ENCODE measurements at places on chromosomes 4 and X.
A peak's percentile ranks its signal among the peaks of the same experiment; 100 is the strongest.

DNA sequence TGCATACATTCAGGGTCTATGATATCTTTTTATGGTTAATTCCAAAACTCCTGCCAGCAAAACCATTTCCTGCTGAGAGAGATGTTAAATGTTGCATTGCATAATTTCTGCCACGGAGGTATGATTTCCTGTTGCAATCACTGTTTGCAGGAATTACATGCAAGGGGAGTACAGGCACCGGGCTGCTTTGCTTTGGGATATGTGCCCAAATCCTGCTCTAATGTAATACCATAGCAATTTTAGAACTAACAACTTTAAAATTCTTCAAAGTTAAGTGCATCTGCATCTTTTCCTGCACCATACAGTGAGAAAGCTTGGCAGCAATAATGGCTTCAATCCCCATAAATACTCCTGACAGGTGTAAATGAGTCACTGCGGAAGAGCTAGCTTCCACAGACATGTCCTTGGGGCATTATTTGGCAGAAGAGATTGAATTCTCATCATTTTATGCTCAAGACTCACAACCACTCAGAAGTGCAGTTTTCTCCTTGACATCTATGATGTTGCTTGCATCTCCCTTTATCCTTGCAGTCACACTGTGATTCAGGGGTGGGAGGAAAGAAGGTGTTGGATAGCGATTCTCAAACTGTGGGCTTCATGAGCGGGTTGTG is 29.6 kb downstream of the TRIM2 start:
- no peak for DNase-seq

- no peak for DNase-seq
Observed at GRCh38 chr4:100657187-100657586, 139.4 kb upstream of the EMCN start.

- no peak for DNase-seq
Observed at GRCh38 chr4:140724760-140725159, 31.4 kb downstream of the TBC1D9 start.

DNA sequence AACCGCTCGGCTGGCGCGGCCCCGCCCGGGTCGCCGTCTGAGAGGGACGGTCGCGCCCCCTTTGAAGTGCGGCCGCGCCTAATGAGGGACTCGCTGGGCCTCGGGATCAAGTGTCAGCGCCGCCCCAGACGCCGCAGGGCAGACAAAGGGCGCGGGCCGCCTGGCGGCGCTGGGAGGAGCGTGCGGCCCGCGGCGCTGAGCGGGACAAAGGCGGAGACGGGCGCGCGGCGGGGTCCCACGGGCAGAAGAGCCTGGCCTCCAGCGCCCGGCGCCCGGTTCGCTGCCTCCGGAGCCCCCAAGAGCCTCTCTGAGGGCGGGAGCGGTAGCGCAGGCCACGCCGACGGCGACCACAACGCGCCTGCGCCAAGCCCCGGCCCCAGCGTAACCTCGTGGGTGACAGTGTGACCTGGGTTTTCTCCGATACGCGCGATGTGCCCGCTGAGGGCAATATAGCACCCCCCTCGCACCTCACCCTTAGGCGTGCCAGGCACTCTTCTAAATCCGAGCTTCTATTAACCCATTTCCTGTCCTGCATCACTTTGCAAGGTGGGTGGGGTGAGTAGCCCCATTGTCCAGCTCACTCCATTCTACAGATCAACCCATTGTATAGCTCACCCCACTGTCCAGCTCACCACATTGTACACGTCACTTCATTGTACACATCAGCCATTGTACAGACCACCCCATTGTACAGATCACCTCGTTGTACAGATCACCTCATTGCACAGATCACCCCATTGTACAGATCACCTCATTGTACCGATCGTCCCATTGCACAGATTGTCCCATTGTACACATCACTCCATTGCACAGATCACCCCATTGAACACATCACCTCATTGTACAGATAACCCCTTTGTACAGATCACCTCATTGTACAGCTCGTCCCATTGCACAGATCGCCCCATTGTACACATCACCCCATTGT is 33.7 kb upstream of the STX18 start:
- no peak for DNase-seq

- no peak for DNase-seq
Observed at GRCh38 chrX:133676344-133677122, 261.2 kb upstream of the GPC4 start.

DNA sequence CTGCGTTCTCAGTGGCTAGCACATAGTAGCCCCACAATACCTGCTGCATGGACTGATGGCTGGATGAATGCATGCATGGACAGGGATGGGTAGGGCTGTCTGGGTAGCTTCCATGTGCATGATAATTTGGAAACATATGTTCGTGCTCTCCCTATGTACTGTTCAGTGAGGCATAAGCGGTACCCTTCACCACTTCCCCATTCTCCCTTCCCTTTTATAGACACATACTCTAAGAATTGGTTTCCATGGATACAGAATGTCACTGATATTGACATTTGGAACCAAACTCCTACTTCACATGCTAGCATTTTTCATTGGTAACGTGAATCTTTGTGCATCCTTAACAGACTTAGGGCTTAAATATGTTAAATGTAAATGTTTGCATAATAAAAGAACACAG is 20.4 kb downstream of the USP46 start:
- no peak for DNase-seq

DNA sequence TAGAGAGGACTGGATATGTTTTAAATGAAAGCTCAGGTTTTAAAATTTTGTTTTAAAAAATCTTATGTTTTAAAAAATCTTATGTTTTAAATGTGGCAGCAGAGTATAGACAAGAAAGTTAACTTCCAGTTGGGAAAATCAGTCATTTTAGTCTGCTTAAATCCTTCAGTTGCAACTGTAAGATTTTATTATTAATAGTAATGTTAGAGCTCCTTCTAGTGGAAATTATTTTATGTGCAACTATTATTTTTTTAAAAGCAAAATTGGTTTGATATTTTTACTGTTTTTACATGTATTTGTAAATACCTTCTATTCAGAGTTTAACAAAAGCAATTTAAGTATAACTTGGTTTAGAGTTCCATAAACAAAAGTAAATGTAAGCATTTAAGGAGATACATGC is 8.5 kb upstream of the NUDT6 start:
- DNase-seq: no peak

- peak; percentile 35 for DNase-seq
Observed at GRCh38 chr4:38759113-38759789, 23.5 kb downstream of the TLR10 start.

DNA sequence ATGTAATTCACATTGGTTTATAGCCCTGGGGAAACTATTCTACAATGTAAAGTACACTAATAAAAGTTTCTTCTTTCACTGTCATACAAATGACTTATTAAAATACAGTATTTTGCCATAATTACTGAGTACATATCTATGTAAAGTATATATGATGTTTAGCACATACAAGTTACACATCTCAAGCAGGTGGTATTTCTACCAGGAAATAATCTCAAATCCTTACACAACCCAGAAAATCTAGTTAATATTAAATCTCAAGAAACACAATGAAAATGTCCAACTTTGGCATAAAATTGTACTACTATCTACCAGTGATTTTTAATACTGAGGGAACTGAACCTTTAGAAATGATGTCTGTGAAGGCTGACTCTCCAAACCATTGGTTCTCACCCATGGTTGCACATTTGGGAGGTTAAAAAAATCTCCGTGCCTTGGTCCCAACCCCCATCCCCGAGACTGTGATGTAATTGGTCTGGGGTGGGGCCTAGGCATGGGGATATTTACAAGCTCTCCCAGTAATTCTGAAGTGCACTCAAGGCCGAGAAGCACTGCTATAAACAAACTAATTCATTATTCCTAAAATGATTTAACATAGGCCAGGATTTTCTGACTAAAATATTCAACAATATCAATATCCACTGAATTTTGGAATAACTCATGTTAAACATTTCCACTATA is 27.6 kb downstream of the MAP3K15 start:
- DNase-seq: no peak

DNA sequence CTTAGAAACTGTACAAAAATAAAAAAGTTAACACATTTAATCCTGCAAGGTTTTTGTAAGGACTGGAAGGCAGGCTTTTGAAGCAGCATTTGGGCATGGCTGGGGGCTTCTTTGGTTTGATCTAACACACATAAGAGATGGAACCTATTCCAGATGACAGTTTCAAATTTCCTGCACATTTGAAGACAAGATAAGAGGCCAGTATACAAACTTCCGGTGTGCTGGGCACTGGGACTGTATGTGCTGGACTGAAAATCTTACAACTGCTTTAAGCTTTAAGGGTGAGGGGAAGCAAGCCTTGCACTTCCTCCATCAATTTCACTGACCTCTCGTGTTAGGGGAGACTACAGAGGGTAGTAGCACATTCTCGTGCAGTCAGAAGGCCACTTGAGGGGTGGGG is 122.9 kb downstream of the AMMECR1 start:
- DNase-seq: no peak

DNA sequence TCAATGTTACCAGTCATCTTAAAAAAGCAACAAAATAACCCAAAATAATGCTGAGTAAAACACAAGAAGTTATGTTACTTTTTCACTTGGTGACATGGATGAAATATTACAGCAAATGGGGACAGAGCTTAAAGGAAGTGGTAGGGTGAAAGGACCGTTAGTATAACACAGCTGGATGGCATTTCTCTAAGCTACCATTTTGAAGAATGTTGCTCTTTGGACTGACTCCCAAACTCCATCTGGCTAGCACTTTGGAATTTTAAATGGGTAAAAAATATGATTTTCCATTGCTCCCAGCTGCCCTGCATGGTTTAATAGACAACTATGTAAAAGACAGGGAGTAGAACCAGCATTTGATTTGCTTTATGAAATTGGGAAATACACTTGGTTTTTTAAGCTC is 27.6 kb downstream of the CLCN5 start:
- DNase-seq: no peak

DNA sequence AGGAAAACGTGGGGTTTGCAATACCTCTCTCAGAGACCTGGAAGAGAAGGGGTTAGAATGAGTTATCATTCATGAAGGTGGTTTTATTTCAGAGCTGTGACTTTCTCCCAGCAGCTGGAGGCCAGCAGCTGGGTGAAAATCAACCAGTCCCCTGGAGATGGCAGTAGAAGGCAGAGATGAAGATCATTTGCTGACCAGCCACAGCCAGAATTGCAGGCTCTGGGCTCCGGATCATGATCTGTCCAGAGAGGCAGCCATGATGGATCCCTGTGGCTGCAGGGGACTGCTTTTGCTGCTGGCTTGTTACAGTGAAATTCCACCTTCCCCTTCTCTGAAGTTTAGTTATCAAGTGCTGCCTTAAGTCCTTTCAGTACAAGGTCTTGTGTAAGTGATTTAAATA is 46.9 kb upstream of the TAB3 start:
- peak; percentile 60 for DNase-seq

DNA sequence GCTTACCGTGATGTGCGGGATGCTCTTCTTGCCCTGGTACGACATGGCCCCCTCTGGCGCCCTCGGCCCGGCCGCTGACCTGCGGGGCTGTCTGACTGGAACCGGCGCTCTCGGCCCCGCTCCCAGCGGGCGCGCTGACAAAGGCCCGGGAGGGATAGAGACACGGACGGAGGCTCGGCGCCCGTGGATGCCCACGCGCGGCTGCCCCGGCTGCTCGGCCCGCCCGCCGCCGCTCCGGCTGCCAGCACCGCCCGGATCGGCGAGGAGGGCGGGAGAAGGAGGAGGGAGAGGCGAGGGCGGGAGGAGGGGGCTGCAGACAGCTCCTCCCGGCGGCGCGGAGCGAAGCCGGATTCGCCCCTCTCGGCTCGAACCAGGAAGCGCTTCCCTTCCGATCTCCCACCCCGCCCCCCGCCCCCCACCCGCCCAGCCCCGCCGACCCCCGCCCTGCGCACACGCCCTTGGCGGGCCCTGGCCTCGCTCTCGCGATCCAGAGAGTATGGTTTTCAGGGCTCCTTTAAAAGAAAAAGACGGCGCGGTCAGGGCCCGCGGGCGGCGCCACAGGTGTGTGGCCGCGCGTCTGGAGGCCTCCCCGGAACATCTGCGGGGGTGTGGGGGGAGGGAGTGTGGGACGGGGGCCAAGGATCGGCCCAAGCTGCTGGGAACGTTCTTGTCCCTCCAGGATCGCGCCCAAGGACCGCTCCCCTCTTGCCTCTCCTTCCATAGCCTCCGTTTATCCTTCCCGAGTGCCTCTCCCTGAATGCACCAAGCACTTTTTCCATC is 4.5 kb downstream of the CRMP1 start:
- peak; percentile 89 for DNase-seq

GRCh38 chr4:81802285-81802846 is 330.7 kb upstream of the RASGEF1B start:
- no peak for DNase-seq

DNA sequence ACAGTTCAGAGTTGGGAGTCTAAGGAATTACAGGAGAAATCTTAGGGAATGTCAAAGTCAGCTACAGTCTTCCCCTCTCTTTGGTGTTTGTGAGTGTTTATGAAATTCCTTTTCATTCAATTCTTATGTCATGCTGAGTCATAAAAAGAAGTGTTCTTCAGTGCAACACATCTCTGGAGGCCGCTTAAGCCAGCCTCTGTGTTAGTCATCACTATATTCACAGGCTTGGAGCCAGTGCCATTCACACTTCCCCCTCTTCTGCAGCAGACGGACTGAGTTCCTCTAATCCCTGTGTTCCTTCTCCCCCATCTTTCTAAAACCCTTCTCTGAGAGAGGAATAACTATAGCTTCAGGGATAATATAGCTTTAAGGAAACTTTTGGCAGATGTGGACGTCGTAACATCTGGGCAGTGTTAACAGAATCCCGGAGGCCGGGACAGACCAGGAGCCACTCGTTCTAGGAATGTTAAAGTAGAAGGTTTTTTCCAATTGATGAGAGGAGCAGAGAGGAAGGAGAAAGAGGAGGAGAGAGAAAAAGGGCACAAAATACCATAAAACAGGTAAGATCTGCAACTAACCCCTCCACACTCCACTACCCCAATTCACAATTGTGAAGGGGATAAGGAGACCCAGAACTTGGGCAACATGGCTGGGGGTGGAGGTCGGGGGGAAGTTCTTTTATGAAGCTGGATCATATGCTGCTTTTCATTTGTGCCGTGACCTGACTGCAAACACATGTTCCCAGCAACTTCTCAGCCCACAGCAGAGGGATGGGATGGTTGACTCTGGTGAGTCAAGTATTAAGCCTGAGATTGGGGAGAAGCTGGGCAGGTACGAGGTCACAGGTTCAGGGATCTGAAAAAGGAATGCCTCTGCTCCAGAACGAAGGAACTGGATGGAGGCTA is at the start of gene SRPX2:
Gene SRPX2 (plus strand): TSS at position 244 of the 905 bp plus-strand sequence. CDS start 2,124 bp downstream, outside the sequence.
- peak; percentile 19 for DNase-seq

GRCh38 chr4:173883821-173884220 is 353.8 kb upstream of the HAND2 start:
- no peak for DNase-seq

- no peak for DNase-seq
Observed at GRCh38 chr4:106063009-106063408, 167.7 kb downstream of the NPNT start.

DNA sequence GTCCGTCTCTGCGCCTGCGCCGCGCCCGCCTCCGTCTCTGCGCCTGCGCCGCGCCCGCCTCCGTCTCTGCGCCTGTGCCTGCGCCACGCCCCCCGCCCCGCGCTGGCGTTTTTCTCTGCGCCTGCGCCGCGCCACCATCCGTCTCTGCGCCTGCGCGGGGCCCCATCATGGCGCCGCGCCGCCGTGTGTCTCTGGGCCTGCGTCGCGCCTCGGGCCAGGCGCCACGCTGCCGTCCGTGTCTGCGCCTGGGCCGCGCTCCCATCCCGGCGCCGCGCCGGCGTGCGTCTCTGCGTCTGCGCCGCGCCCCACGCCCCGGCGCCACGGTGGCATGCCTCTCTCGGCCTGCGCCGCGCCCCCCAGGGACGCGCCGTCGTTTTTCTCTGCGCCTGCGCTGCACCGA is 51.8 kb upstream of the DUX4 start:
- no peak for DNase-seq
